Left ventricle myocardium inferior (tissue), 1 donor: ENCODE measurements at places on chromosomes 2 and 18. TPM values are rescaled to one million over a fixed set of nuclear protein-coding genes. Genes with fewer than 3 reads are reported as not detected.

GRCh38 chr2:128455721-128456050 is 137.0 kb upstream of the HS6ST1 start:
- DNase-seq: no peak

DNA sequence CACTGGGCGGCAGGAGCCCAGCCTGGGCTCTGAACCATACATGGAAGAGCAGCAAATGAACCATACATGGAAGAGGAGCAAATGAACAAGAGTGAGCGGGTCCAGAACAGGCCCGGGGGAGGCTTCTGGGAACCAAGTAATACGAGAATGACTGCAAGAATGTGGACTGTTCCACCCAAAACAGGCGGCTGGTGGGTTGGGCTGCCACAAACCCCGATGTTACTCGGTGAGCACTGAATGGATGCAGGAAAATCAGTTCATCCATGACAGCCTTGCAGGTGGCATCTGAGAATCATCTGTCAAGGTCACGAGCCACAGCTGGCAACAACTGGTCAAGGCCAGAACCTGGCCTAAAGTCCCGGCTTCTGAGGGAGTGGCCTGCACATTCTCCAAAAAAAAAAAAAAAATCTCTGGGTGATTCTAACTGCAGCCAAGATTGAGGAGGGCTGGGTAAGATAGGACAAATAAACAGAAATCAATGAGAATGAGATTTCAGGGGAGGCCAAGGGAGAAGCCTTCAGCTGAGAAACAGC is 106.1 kb downstream of the ZNF516 start:
- DNase-seq: no peak

- no peak for DNase-seq
These were observed 360.2 kb downstream of the ALK start for GRCh38 chr2:29561181-29561580.

- DNase-seq: no peak
These were observed 835.8 kb upstream of the VRK2 start for GRCh38 chr2:57210855-57211254.

DNA sequence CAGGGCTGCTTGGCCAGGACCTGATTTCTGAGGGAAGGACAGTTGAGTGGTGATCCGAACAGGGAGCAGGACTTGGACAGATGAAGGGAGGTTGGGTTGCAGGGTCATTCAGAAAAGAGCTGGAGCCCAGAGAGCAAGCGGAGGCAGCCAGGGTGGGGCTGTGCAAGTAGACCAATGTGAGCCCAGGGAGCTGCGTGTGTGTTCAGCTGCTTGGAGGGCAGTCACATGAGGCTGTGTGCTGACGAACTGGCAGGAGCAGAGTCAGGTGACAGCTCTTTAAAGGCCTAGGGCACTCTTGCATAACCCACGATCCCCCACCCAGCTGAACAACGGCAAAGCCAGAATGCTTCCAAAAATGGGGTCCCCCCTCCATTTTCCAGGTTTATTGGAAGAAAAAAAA is 4.6 kb upstream of the MLPH start:
- DNase-seq: peak; percentile 77

GRCh38 chr2:115208493-115209164 is 766.2 kb downstream of the DPP10 start:
- DNase-seq: no peak

- DNase-seq: no peak
These were observed 535.4 kb downstream of the PID1 start for GRCh38 chr2:228735697-228736096.

GRCh38 chr2:57562495-57562894 is 484.1 kb upstream of the VRK2 start:
- DNase-seq: no peak

DNA sequence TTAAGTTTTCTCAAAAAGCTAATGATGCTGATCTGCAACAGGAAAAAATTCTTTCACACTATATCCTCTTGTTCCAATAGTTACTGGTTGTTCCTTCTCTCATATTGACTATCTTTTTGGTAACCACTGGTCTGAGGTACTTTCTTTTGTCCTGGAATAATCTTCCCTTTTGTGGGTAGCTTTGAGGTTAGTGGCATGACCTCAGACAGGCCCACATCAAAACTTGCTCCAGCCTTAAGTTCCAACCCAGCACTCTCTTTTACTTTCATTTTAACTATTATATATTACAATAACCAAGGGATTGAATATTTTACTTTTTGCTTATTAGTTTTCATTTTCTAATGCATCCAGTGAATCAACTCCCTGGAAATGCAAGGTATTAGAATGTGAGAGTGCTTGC is 9.5 kb downstream of the REG1A start:
- no peak for DNase-seq

DNA sequence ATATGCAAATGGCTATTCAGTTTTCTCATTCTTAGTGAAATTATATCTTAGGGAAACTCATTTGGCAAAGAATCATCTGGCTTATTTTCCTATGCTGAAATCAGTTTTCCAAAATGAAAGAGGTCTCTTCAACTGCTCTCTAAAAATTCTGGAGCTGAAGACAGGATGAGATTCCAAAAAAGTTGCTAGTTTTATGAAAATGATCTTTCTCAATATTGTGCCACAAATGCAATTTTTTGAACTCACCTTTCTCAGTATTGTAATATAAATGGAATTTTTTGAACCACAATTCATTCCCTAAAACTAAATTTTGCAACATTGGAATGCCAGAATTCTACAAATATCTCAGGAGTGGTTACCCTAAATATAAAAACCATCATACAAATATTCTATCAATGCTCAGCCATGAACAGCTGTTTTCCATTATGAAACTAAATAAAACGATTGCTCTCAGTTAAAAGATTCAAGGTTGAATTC is 147.7 kb upstream of the PKDCC start:
- no peak for DNase-seq

GRCh38 chr2:163752267-163752666 is 16.5 kb upstream of the FIGN start:
- no peak for DNase-seq

IGFBP5 gene
- total RNA-seq: 138 TPM

NDUFB3 gene
- total RNA-seq: 466 TPM

KATNAL2 gene
- 5.4 TPM for total RNA-seq

BOK gene
- total RNA-seq: 2.4 TPM

CD226 gene
- 0.91 TPM for total RNA-seq

NOSTRIN gene
- 14.7 TPM for total RNA-seq

IL1R2 gene
- 0.96 TPM for total RNA-seq

CENPA gene
- total RNA-seq: 2.5 TPM

CPO gene
- total RNA-seq: 0.25 TPM

UGT1A6 gene
- not detected for total RNA-seq

TRAF3IP1 gene
- total RNA-seq: 14.6 TPM
